ENCODE measurements at places on chromosomes 16 and 17.
A peak's percentile ranks its signal among the peaks of the same experiment; 100 is the strongest.

DNA sequence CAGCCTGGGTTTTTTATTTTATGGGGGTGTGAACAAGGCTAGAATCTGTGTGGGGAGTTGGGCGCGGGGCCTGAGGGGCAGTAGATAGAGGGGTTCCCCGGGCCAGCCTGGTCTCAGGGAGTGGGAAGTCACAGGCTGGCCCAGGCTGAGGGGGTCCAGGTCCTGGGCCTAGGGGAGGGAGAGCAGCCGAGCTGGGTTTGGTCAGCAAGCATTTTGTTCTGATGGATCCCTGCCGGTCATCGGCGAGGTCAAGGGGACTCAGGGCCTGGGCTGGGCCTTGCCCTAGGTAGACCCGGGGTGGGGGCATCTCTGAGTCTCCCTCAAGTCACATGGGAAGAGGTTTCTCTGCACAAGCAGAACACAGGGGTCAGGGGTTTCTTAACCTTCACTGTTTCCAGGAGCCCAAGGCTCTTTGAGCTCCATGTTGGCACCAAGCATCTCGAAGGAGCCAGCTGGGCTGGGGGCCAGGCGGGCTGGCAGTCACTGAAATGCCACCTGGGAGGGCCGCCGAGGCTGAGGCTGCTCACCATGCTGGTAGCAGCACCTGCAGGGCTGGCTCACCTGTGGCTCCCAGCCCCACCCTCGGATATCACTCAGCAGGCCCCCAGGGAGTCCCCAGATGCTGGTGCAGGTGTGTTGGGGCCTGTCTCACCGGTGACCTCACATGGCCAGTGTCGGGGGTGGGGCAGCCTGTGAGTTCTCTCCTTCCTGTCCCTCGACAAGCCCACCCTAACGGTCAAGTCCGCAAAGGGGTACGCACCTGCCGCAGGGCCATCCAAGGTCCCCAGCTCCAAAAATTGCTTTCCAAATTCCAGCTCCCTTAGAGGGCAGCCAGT, 41.0 kb downstream of the SLC7A5 start:
- no peak for DNase-seq

DNA sequence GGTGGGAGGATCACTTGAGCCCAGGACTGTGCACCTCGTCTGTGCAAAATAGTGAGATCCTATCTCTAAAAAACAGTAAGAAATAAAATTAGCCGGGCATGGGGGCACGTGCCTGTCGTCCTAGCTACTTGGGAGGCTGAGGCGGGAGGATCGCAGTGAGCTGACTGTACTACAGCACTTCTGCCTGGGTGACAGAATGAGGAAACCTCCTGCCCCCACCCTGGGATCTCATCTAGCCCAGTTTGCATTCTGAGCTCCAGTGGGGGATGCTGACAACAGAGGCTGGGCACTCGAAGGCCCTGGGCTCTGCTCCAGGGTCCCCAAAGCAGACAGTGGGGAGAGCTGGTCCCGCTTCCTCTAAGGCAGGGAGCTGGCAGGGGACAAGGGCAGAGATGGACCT, 7.1 kb downstream of the NAGPA start:
- DNase-seq, result no peak

DNA sequence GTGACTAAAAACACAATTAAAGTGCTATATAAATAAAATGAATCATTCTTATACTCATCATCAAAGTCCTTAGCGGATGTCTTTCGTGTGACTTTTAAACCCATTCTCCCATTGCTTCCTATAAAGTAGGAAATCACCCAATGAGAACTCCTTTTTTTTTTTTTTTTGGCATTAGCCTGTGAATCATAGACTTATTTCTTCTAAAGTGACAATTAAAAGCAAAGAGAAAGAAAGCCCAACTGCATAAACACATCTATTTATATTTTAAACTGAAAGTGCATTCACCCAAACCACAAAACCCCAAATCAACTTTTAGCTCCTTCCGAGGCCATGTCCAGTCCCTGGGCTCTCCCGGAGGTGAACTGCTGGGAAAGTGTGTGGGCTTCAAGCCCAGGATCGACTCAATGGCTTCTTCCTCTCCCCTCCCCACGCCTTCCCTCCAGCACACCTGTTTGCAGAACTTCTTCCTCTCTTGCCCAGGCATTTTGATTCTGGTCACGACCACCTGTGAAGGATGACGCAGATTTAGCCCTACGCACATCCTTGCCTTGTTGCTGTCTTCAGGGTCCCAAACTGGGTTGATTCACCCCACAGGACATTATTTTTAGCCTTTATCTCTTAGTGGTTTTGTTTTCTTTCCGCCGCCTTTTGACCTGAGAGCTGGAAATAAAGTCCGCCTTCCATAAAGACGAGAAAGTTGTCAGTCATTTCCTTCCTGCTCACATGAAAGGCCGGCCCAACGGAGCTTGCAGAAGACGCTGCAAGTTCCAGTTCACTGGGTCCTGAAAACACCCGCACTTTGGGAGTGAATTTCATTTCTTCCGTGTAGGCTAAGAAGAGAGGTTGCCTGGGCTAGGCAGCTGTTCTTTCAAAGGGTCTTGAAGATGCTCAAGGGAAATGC, 166.8 kb downstream of the MAP2K6 start:
- no peak for DNase-seq

DNA sequence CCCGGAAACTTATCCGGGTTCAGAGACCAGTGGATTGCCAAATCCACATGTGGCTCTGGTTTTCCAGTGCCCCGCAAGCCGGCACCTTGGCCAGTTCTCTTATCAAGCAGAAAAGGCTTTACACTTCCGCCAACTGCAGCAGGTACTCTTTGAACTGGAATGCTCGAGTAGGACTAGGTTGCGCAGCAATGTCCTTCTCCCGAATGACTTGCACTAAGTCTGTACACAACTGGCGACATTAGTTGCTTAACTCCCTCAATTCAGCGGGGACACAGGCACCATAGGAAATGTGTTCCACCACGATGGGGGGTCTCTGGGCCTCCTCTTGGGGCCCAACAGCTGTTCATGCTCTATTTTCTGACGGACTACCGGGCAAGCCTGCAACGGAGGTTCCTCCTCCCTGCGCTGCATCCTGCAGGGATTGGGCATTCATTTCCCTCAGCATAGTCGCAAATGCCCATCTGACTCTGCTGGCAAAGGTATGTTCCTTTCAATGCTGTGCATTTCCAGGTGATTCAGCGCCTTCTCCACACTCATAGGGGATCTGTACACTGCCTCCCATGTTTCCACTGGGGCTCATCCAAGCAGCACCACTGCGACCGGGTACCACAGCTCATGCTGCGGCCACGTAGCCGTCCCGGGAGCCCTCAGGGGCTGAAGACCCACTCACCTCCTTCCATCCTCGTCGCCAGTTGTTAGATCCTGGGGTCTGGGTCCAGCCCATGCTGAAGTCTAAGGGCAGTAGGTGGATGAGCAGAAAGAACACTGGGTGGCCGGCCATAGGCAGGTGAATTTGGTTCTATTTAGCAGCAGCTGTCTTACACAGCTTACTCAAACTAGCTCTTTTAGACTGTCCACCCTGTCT, 34.2 kb upstream of the APPBP2 start:
- no peak for DNase-seq

GRCh38 chr16:88712362-88712979, 6.2 kb downstream of the CTU2 start:
- DNase-seq, result no peak

DNA sequence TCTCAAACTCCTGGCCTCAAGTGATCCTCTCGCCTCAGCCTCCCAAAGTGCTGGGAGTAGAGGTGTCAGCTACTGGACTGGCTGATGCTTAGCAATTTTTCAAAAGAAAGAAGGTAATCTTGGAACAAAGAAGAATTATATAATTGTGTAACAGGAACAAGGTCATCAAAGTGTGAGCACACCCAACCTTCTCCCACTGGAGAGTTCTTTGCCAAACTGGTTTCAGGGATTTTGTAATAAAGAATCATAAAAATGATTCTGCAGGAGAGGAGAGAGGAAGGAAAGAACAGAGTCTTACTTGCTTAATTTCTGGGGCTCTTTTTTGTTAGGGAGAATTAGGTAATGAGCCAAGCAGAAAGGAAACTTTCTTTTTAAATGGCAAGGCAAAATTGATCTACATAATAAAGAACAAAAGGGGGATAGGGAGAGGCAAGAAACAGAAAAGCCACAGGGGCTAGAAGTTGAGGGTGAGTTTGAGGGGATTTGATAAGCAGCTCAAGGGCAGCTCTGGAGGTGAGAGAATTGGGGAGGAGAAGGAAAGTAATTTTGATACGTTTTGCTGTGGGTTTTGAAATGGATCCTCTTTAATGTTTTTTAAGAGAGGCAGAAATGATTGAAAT, 21.3 kb downstream of the CHD9NB start:
- DNase-seq, result no peak

- DNase-seq, result no peak
Measured at GRCh38 chr17:4519361-4519788, 20.7 kb downstream of the SPNS2 start.

DNA sequence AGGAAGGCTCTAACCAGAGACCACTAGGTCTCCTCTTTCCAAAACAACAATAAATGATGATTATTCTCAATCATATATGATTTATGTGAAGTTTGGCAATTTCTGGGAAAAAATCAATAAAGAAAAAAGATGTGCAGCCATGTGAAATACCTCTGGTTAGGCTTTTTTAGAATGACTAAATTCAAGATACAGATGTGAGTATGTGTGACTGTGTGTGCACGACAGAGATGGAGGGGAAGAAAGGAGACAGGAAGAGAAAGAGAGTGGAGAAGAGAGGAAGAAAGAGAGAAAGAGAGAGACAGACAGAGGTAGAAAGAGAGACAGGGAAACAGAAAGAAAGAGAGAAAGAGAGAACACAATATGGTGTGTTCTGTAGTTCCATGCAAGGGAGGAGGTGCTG, 558.6 kb upstream of the CDH5 start:
- no peak for DNase-seq

- DNase-seq, result no peak
Measured at GRCh38 chr17:51499897-51500296, 239.6 kb downstream of the UTP18 start.

GRCh38 chr16:21646721-21647561, 5.5 kb downstream of the IGSF6 start:
- DNase-seq, result no peak

DNA sequence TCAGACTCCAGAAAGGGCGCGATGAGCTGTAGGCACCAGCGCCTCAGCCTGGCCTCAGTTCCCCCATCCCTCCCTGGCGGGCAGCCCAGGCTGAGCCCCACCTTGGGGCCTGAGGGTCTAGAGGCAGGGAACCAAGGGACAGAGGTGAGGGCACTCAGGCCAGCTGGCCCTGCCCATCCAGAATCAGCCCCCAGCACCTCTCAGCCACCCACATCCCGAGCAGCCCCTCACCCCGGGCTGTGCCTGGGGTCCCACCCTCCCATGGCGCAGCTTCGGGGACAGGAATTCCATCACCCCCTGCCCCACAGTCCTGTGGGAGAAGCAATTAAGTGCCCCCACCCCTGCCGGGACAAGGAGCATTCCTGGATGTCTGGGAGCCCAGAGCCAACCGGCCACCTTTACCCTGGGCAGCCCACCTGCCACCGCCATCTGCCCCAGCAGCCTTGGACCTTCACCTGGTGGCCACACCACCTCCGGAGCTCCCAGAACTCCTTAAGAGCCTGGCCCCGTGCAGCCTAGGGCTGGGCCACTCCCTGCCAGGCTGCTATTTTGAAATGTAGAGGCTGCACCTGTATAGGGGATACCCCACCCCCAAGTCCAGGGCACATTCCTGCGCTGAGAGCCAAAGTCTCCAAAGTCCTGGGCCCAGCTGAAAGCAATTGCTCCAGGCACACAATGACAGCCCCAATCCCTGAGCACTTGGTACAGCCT, 33.7 kb upstream of the PVALEF start:
- DNase-seq, result no peak

- DNase-seq, result no peak
Measured at GRCh38 chr16:89043636-89044417, 49.8 kb upstream of the ACSF3 start.

GRCh38 chr17:32849879-32850278, 27.0 kb downstream of the MYO1D start:
- peak; percentile 31 for DNase-seq

DNA sequence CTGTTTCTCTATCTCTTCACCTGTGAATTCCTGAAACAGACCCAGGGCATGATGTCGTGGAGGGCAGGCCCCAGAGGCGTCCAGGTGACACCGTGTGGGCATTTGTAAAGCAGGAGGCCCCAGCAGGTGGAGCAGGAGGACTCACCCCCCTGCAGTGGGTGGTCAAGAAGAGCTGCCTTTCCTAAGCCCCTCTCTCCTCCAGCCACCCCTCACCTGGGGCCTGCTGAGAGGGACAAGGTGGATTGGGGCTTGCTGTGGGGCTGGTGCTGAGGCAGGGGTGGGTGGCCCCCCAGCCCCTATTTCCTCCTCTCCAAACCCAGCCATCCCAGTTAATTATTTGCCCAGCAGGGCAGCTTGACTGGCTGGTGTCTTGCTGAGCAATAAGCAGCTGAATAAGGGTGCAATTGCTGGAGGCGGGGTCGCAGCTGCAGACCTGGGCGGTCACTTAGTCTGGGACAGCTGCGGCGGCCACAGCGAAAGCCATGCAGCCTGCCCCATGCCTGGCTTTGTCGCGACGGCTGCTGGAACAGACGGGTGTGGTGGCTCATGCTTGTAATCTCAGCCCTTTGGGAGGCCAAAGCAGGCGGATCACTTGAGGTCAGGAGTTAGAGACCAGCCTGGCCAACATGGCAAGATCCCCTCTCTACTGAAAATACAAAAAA, 56.4 kb downstream of the JPH3 start:
- no peak for DNase-seq

GRCh38 chr16:73020409-73020884, 27.5 kb downstream of the ZFHX3 start:
- peak; percentile 72 for DNase-seq

GRCh38 chr17:9767432-9767991, 23.9 kb downstream of the DHRS7C start:
- no peak for DNase-seq

GRCh38 chr16:53090591-53091411, 36.0 kb downstream of the CHD9 start:
- peak; percentile 99 for DNase-seq

DNA sequence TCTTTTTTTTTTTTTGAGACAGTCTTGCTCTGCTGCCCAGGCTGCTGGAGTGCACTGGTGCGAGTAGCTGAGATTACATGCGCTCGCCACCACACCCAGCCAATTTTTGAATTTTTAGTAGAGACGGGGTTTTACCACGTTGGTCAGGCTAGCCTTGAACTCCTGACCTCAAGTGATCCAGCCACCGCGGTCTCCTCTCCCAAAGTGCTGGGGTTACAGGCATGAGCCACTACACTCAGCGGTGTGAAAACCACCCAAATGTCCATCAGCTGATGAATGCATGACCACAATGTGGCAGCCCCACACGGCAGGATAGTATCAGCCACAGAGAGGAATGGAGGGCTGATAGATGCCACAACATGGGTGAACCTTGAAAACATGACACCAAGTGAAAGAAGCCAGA, 2.1 kb downstream of the P2RX5 start:
- no peak for DNase-seq

GRCh38 chr17:75457047-75457654, 716 bp downstream of the TMEM94 start:
- peak; percentile 12 for DNase-seq

GRCh38 chr17:15012351-15012980, 252.7 kb downstream of the PMP22 start:
- no peak for DNase-seq

- no peak for DNase-seq
Measured at GRCh38 chr17:39777534-39778365, 40.0 kb downstream of the GRB7 start.

- no peak for DNase-seq
Measured at GRCh38 chr17:7048968-7049367, 5.1 kb upstream of the SLC16A11 start.

GRCh38 chr16:90018297-90018651, 982 bp downstream of the DBNDD1 start:
- no peak for DNase-seq
